ENCODE measurements at places on chromosomes 1 and 21. TPM values are rescaled to one million over a fixed set of nuclear protein-coding genes. Genes with fewer than 3 reads are reported as not detected.

S100A12 gene
- not detected for total RNA-seq

GRCh38 chr1:172040466-172040865 is 199.2 kb downstream of the DNM3 start:
- no peak overlapping the region for H3K27ac ChIP-seq
- H3K36me3 ChIP-seq = no peaks in the 10 kb centered on the region
- no peak overlapping the region for H3K4me3 ChIP-seq

DNA sequence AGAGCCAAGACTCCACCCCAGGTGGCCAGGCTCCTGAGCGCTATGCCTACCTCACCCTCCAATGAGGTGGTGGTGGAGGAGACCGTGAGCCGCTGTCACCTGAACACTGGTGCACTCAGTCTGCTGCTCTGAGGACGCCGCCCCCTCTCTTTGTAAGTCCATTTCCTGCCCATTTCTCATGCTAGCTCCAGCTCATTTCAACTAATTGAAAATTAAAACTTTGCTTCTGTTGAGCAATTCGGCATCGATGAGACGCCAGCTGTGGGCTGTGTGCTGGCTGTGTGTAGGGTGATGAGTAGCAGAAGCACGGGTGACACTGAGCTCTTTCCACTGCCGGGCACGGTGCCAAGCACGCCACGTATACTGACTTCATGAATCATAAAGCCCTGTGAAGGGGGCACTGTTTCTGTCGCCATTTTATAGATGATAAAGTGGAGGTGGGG is 11.2 kb downstream of the TNFRSF1B start:
- H3K27me3 ChIP-seq = peaks cover 13% of the 10 kb centered on the region
- peaks cover 12% of the 10 kb centered on the region for H3K4me1 ChIP-seq
- no peak overlapping the region for H3K27ac ChIP-seq
- H3K36me3 ChIP-seq = no peaks in the 10 kb centered on the region

GRCh38 chr1:154871374-154871773 is 1.3 kb upstream of the KCNN3 start:
- H3K27ac ChIP-seq = no peak overlapping the region
- H3K4me3 ChIP-seq = no peak overlapping the region
- H3K4me1 ChIP-seq = peaks cover 30% of the 10 kb centered on the region
- H3K36me3 ChIP-seq = peaks cover 4% of the 10 kb centered on the region
- peak; percentile 61 for DNase-seq
- peaks cover 84% of the 10 kb centered on the region for H3K27me3 ChIP-seq
